ENCODE measurements at places on chromosomes 7 and 10.

DNA sequence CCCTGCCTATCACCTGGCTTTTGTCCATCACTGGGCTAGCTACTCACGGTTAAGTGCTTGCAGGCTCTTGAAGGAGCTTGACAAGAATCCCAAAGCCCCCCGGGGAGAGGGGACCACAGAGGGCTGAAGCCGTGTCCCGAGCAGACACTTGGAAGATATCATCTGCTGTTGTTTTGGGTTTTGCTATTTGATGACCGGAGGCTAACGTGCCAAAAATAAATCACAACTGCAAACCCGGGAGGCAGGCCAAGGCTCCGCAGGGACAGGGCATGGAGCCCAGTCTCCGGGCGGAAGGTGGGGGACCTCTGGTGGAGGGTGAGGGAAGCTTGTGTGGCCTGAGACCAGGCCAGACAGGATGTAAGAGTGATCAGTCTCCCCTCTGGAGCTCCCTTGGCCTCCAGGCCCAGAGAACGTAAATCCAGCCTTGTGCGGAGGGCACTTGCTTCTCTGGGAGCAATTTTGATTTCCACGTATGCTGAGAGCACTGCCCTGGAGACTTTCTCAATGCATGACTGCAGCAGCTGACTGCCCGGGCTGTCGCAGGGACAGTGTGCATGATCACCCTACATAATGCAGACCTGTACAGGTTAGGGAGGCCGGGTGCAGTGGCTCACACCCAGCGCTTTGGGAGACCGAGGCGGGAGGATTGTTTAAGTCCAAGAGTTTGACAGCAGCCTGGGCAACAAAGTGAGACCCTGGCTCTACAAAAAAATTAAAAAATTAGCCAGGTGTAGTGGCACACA, at the start of gene PHKG1:
TSS of gene PHKG1 (minus strand) at position 164 of the 743 bp plus-strand sequence. CDS start 4,011 bp downstream, outside the sequence.
- DNase-seq = no peak

DNA sequence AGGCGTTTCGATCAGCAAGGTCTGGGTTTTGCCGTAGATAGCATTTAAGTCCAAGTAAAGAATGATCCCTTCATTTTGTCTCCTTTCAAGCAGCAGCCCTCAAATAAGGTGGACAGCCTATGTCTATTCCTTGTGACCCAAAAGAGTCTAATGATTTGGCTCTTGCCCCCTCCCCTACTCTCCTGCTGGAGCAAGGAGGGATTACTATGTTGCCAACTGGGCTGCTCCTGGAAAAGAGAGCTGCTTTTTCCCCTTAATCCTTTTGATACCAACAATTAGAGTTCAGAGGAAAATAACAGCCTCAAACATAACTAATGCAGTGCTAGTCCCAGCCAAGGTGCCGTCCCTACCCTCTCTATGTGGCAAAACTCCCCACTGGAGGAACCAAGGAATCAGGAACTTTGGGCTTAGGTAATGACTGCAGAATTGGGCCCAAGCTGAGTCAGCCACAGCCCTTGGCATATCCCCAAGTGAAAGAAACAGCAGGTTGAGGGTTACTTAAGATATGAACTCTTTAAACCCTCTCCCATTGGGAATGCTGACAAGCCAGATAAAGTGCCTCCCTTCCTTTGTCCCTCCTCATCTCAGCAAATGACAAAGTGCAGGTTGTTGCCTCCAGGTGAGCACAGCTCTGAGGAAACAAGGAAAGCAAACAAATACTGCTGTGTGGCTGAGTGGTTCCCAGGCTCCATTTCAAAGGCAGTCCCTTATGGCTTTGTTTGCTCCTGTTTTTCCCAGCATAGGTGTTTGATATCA, 643.7 kb downstream of the INHBA start:
- DNase-seq = no peak

GRCh38 chr10:14439451-14440259, 108.9 kb upstream of the FRMD4A start:
- no peak for DNase-seq

- DNase-seq = no peak
Observed at GRCh38 chr7:131480384-131481315, 75.8 kb downstream of the PODXL start.

- DNase-seq = no peak
Observed at GRCh38 chr10:84360637-84361365, 32.4 kb downstream of the CCSER2 start.

DNA sequence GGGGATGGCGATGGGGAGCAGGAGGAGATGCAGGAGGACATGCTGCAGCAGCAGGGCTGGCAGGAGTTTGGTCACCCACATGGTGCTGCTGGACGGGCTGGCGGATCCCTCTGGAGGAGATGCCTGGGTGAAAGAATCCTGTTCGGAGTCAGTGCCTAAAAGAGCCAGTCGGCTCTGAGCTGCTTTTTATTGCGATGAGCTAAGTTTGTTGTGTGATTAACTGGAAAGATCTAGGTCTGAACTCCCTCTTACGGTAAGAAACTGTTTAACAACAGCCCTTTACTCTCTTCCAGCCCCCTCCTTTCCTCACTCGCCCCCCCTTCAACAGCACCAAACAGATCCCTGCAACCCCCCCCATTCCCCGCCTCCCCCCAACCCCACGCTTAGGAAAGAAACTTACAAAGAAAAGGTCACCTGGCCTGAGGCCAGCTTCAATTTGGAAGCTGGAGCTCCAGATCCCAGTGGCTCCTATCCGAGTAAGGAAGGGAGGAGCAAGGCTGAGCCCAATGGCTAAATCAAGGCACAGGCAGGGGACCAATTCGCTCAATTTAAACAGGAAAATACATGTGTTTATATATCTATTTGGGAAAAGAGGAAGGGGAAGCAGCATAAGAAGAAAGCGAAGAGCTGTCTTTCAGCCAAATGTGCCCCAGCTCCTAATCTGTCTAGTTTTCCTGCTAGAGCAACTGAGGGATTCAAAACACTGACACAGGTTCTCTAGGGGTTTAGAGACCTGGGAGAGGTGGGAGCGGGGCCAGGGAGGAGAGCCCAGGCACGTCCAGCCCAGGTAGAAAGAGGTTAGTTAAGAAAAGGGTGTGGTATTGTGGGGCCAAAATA, at the start of gene HGF:
TSS of gene HGF (minus strand) at position 157 of the 837 bp plus-strand sequence. CDS start at position 81, 76 bp downstream.
- no peak for DNase-seq

GRCh38 chr7:144534655-144535395, 131.3 kb upstream of the NOBOX start:
- DNase-seq = no peak

DNA sequence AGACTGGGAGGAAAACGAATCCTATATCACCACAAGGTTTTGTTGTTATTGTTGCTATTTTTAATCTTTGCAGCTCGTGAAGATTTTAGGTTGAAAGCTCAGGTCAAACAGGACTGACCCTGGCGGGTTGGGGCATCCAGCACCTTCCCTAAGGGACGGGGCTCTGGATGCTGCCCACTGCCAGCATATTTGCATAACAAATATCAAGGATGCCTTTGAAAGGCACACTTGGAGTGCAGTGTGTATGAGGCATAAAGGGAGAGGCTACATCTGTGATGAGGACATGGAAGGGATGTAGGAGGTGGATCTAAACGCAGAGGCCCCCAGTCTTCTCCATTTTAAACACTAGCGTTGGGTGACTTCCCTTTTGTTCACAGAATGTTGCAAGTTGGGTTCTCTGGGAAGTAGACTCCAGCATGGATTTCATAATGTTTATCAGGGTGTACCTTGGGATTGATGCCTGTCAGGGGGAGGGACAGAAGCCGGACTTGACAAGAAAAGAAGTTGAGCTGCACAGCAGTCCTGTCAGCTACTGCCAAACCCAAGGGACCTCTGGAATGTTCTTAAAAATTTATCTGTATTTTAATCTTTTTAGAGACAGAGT, 181.1 kb upstream of the IMMP2L start:
- DNase-seq = no peak

GRCh38 chr7:23918856-23919255, 208.8 kb downstream of the STK31 start:
- no peak for DNase-seq

GRCh38 chr10:102628451-102628911, 15.8 kb upstream of the TRIM8 start:
- DNase-seq = no peak

GRCh38 chr10:99412099-99412498, 18.3 kb downstream of the GOT1 start:
- no peak for DNase-seq

GRCh38 chr7:19144661-19145433, at the start of gene FERD3L:
Gene FERD3L (minus strand): TSS chr7:19145421. CDS start chr7:19145362, 59 bp downstream.
- DNase-seq = no peak

DNA sequence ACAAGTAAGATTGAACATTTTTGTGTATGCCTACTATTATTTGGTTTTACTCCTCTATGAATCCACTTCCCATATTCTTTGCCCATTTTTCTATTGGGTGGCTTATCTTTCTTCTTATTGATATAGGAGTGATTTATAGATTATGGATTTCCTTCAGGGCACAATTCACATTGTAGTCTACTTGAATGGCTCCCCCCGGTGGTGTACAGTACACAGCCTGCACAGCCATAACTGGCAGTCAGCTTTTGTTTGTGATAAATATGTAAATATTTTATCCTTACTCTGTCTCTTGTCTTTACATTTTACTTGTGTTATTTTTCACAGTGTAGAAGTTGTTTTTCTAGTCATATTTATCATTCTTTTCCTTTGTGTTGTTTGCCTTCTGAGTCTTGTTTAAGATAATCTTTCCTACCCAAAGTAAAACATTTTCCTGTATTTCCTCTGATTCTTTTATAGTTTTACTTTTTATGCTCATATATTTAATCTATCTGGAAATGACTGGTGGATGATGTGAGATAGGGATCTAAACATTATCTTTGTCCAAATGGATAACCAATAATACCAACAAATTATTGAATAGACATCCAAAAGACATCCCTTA, 23.9 kb upstream of the CALD1 start:
- peak; percentile 11 for DNase-seq

GRCh38 chr7:128102490-128103291, 71.5 kb upstream of the LRRC4 start:
- DNase-seq = no peak

DNA sequence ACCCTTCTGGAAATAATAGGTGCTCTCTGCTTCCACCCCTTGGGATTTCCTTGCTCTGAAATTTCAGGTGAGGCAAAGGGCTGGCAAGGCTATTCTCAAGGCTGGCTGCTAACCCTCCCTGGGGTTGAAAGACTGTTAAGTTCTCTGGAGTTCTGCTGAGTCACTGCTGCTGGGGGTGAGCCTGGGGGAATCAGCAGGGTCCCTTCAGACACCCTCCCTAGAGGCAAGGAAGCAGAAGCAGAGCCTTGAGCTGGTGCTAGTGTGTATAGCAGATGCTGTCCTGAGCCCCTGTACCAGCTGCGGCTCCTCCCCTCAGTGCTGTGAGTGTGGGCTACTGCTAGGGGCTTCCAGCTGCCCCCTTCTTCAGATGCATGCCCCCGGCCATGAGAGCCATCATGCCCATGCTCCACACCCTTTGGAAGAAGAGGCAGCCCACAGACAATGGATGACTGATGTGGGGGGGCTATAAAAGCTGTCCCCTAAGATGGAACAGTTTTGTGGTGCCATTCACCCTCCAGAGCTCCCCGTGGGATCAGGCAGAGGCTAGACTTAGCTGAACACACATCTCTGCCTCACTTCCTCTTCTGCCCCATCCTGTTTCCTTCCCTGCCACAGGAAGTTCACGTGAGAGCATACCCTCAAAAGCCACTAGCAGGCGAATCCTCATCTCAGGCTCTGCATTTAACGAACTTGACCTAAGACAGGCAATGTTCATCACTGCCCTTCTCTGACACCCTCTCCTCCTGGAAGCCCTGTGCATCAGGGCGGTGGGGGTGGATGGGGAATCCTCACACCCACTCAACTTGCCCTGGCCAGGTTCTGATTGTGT, 91.8 kb downstream of the SH3PXD2A start:
- DNase-seq = no peak

GRCh38 chr10:3570855-3571266, 214.1 kb downstream of the KLF6 start:
- no peak for DNase-seq

- no peak for DNase-seq
Observed at GRCh38 chr10:37975401-37975991, 951 bp downstream of the ZNF25 start.

- DNase-seq = no peak
Observed at GRCh38 chr7:72467237-72467636, 55.1 kb upstream of the CALN1 start.

GRCh38 chr10:103580430-103580829, 86.9 kb downstream of the NEURL1 start:
- no peak for DNase-seq

DNA sequence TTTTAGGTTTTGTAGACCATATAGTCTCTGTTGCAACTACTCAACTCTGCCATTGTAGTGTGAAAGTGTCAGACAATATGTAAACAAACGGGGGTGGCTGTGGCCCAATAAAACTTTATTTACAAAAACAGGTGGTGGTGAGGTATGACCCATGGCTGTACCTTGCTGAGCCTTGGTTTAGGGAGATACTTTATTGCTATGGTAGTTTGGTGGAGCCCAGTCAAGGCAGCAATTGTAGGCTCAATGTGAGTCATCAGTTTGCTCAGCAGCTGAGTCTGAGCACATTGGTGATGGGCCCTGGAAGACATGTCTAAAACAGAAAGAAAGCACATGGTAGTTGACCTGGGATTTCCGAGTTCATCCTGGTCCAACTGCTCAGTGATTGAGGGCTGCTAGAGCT, 242.5 kb downstream of the REEP3 start:
- DNase-seq = no peak

DNA sequence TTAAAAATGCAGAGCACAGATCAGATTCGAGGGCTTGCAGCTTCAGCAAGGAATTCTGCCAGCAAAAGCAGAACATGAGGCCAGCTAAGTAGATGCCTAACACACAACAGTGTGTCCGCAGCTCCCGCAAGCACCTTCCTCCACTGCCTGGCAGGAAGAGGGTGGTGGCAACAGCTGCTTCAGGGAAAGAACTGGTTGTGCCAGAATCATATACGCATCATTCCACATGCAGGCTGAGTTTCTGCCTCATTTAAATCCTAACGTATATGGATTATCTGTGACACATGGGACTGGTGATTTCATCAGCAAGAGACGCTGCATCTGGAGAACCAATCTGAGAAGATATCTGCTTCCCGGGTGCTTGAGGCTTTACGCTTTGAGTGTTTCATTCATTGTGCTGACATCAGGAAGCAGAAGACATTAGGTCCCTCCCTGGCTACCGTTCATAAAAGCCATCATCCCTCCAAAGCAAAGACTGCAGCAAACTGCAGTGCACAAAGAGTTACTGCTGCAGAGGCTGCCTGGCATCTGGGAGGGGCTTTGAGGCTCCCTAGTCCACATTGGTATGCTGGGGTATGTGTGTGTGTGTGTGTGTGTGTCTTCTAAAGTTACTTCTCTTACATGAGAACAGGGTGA, 78.8 kb downstream of the FAM13C start:
- no peak for DNase-seq

- DNase-seq = no peak
Observed at GRCh38 chr10:103181244-103181643, 11.8 kb downstream of the NT5C2 start.

GRCh38 chr10:71246591-71247413, 34.4 kb downstream of the UNC5B start:
- no peak for DNase-seq

GRCh38 chr7:36096460-36097095, 56.5 kb upstream of the EEPD1 start:
- DNase-seq = no peak

GRCh38 chr7:144001543-144001942, 1.4 kb downstream of the OR6B1 start:
- DNase-seq = no peak

Data from activated CD4-positive, alpha-beta T cell treated with anti-CD3 and anti-CD28 coated beads for 1 hour (primary cell).